ENCODE measurements at places on chromosomes 6 and 20. TPM values are rescaled to one million over a fixed set of nuclear protein-coding genes. Genes with fewer than 3 reads are reported as not detected.

TNF gene
- polyA plus RNA-seq, result 1.5 TPM

POM121L2 gene
- not detected for polyA plus RNA-seq

SLC25A27 gene
- polyA plus RNA-seq, result 20.3 TPM

IPCEF1 gene
- polyA plus RNA-seq, result 1.3 TPM

NOX3 gene
- not detected for polyA plus RNA-seq

MARCKS gene
- 269 TPM for polyA plus RNA-seq

RBPJL gene
- not detected for polyA plus RNA-seq

METTL24 gene
- 0.94 TPM for polyA plus RNA-seq

KCNK15 gene
- not detected for polyA plus RNA-seq

PRL gene
- polyA plus RNA-seq, result not detected

POFUT1 gene
- polyA plus RNA-seq, result 28.7 TPM

TRIM15 gene
- not detected for polyA plus RNA-seq

NT5DC1 gene
- polyA plus RNA-seq, result 21.9 TPM

PLEKHG1 gene
- polyA plus RNA-seq, result 13.4 TPM

C20orf202 gene
- 0.35 TPM for polyA plus RNA-seq

KIAA0408 gene
- 23.4 TPM for polyA plus RNA-seq

ECT2L gene
- 0.14 TPM for polyA plus RNA-seq

LRFN2 gene
- not detected for polyA plus RNA-seq

EPPIN gene
- not detected for polyA plus RNA-seq

TNXB gene
- polyA plus RNA-seq, result not detected

EEF1A2 gene
- polyA plus RNA-seq, result 610 TPM

TCP11 gene
- polyA plus RNA-seq, result 0.11 TPM

FAXC gene
- 3.8 TPM for polyA plus RNA-seq

TAPBP gene
- 23.6 TPM for polyA plus RNA-seq

SPTLC3 gene
- 3.1 TPM for polyA plus RNA-seq

PPP1R3G gene
- 2.0 TPM for polyA plus RNA-seq

ZDHHC14 gene
- 8.4 TPM for polyA plus RNA-seq

SNX21 gene
- 26.5 TPM for polyA plus RNA-seq

PPP1R10 gene
- polyA plus RNA-seq, result 26.4 TPM

NRSN1 gene
- polyA plus RNA-seq, result not detected

WFDC2 gene
- polyA plus RNA-seq, result 1.2 TPM

KIF6 gene
- polyA plus RNA-seq, result not detected

LRRN4 gene
- polyA plus RNA-seq, result 0.10 TPM

WFDC5 gene
- polyA plus RNA-seq, result not detected

SLCO4A1 gene
- polyA plus RNA-seq, result 0.76 TPM

CGAS gene
- polyA plus RNA-seq, result 9.8 TPM

SCGN gene
- 0.19 TPM for polyA plus RNA-seq

GPR63 gene
- polyA plus RNA-seq, result 2.7 TPM

SMLR1 gene
- polyA plus RNA-seq, result not detected

LAMP5 gene
- not detected for polyA plus RNA-seq

HUS1B gene
- not detected for polyA plus RNA-seq

AGER gene
- polyA plus RNA-seq, result 19.7 TPM

TRIM39 gene
- not detected for polyA plus RNA-seq

ZSCAN12 gene
- 6.9 TPM for polyA plus RNA-seq

FKBP1A gene
- 235 TPM for polyA plus RNA-seq

CDH22 gene
- not detected for polyA plus RNA-seq

C20orf141 gene
- polyA plus RNA-seq, result not detected
